ENCODE measurements at places on chromosomes 12 and 14.

GRCh38 chr12:52351196-52352059 is 15.9 kb downstream of the KRT85 start:
- peak; percentile 39 for DNase-seq

GRCh38 chr12:10612984-10613348 is 443 bp downstream of the MAGOHB start:
- DNase-seq: no peak

DNA sequence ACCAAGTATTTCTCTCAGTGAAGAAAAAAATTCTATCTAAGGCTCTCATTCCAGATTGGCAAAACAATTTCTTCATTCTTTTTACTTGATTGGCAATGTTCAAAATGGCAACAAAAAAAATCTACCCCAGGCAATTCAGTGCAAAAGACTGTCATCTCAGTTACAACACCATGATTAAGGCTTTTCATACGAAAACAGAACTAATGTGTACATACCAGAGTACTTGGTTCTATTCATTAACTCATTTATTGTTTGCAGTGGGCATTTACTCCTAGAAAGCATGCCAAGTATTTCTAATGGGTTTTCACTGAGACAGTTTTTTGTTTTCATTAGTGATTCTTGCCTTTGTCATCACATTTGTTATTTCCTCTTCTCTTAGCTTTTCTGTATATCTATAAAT is 33.0 kb downstream of the DBX2 start:
- DNase-seq: no peak

- DNase-seq: peak; percentile 94
These were observed 5.2 kb downstream of the RITA1 start for GRCh38 chr12:113190761-113191160.

DNA sequence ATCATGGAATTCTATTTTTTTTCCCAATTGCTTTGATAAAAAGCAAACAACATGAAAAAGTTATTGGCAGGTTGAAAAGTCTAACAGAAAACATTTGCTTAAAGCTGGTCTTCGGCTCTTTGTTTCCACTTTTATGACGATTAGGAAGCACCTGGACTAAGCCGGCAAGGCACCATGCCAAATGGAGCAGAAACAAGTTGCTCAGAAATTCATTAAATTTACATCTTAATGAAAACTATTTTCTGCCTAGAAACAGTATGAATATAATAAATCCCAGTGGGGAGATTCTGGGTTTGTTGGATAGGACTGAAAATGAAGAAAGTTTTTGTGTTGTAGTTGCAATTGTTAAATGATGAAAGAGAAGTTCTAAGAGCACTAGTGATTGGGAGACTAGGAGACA is 51.4 kb upstream of the OR9K2 start:
- no peak for DNase-seq

DNA sequence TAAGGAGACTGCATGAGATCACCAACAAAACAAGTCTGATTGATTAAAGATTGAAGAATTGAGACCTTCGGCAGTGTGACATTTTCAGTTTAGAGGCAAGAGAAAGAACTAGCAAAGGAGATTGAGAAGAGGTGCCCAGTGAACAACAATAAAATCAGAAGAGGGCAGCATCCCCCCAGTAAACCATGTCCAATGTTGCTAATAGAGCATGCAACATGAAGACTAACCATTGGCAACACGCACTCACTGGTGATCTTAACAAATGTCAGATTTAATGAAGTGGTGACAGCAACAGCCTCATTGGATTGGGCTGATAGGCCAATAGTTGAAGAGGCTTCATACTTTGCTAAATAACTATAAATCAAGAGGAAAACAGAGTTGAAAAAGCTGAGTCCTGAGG is 20.7 kb upstream of the TAS2R14 start:
- DNase-seq: no peak

GRCh38 chr14:24167469-24168114 is 4.3 kb upstream of the REC8 start:
- no peak for DNase-seq

DNA sequence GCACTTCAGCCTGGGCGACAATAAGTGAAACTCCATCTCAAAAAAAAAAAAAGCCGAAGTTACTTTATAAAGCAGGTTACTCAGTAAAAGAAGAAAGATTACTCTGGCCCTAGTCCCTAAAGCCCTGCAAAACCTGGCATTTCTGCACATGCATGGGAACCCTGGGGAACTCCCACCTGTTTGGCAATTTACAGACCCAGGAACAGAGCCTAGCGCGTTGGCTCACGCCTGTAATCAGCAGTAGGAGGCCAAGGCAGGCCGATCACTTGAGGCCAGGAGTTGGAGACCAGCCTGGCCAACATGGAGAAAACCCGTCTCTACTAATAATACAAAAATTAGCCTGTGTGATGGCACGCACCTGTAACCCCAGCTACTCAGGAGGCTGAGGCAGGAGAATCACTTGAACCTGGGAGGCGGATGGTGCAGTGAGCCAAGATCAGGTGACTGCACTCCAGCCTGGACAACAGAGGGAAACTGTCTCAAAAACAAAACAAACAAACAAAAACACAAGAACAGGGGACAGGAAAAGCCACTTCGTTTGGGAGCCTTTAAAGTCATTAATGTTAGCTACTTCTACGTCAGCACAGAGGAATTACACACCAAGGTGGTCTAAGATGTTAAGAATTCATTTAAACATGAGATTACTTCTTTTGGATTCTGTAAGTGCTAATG is 34.1 kb upstream of the SPTSSA start:
- no peak for DNase-seq

DNA sequence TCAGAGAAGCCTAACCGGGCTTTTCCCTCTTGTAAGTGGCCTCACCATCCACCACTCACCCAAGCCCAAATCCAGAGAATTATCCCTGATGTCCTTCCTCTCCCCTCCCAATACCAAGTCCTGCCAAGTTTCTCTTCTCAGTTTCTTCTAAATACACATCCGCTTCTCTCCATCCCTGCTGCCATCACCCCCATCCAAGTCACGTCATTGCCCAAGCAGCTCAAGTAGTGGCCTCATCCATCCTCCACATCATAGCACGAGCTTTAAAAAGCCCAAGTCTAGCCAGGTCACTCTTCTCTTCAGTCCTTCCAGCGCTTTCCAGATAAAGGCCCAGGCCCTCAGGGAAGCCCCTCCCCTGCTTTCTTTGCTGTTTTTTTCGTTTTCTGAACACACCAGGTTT is 25.4 kb downstream of the IL31 start:
- no peak for DNase-seq

DNA sequence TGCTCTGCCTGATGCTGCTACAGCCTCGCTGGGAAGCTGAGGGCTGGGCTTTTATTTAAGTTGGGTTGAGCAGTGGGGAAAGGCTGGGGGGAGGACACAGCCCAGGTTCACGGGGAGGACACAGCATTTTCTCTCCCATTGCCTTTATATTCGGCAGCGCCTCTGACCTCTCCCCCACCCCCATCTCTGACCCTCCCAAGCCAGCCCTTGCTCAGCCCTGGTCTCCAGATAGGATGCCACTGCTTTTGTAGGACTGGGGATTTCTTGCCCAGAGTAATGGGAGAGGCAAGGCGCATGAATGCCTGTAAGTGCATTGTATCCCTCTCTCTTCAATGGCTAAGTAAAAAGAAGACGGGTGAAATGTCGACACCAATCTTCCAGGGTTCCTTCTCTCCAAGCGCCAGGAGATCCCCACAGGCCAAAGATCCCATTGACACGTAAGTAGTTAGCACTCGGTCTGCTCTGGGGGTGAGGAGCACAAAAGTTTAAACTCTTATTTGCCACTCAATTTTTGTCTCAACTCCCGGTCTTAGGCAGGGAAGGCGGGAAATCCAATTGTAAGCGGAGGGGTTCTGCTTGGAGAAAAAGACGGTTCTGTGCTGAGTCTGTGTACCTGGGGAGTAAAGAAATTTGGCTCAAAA is 4.6 kb downstream of the HOXC4 start:
- no peak for DNase-seq

- peak; percentile 53 for DNase-seq
These were observed 35.8 kb upstream of the LTBP2 start for GRCh38 chr14:74647678-74648461.

DNA sequence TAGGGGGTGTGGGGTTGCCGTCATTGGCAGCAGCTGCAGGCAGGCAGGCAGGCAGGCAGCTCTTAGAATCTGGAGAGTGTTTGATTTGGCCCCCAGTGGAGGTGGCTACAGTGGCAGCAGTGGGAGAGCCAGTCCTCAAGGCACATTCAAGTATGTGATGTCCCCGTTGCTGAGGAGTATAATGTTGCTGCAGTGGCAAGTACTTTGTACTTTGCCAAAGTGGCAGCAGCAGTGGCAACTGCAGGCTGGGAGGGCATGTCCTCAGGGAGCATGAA is 147.1 kb downstream of the PAPOLA start:
- no peak for DNase-seq

- DNase-seq: no peak
These were observed 78.6 kb upstream of the PLEKHG7 start for GRCh38 chr12:92624236-92624635.
